Right ventricle myocardium superior (tissue), 1 donor: ENCODE measurements at places on chromosomes 1 and 21. TPM values are rescaled to one million over a fixed set of nuclear protein-coding genes. Genes with fewer than 3 reads are reported as not detected.

The C1QB gene
- total RNA-seq: 130 TPM

The MPL gene
- total RNA-seq: 0.40 TPM

The FNDC5 gene
- 139 TPM for total RNA-seq

The CYP4A22 gene
- 0.16 TPM for total RNA-seq

The ZC3H11A gene
- total RNA-seq: 49.2 TPM

The SLC27A3 gene
- total RNA-seq: 12.0 TPM

The ALPL gene
- 9.4 TPM for total RNA-seq

The PLK3 gene
- total RNA-seq: 6.2 TPM

DNA sequence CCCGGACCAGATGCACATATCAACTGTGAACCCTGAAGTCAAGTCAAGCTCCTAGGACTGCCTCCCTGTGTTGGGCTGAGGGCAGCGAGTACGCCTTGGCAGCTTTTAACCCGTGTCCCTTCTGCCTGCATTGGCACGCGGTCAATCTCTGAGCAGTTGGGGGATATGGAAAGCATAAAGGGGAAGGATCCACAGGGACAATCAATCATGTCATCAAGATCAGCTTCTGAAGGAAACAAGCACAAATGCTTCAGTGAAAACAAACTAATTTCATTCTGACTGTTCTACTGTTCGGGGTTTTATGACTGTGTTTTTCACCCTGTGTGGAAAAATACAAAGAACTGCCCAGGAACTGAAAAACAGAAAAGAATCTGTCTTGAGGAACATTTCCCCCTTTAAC lies 106.2 kb downstream of the RUNX1 start:
- no peak for DNase-seq

GRCh38 chr1:8925406-8925805 lies 20.3 kb upstream of the CA6 start:
- DNase-seq: no peak

GRCh38 chr1:156113282-156113950 lies 1.1 kb upstream of the LMNA start:
- no peak for DNase-seq

DNA sequence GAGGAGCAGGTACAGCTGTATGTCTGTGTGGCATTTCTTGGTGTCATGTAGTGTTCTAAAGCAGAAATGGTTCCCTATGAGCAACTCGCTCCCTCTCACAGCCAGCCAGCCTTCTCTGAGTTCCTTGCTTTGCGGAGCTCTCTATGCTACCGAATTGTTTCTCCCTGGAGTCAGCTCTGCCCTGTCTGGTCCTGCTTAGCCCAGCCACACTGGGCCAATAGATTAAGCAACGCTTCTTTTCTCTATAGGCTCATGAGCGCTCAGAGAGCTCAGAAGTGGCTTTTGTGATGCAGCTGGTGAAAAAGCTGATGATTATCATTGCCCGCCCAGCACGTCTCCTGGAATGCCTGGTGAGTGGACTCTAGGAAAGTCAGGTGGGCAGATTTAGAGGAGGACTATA lies 113.1 kb downstream of the PIK3R3 start:
- no peak for DNase-seq

DNA sequence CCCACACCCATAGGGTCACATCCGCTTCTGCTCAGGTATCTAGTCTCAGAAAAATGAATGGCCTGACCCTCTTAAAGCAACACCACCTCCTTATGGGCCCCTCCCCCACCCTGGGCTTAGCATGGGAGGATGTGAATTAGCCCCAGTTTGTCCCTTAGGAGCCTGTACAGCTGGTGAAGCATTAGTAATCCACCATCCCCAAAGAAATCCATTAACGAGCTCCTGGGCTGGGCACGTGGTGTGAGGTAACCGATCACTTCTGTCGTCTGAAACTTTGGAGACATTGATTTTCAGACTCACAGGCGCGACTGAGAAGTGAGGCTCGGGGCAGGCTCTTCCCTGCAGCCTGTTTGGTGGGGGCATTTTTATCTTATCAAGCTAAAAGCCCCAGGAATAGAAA lies 10.5 kb downstream of the RASSF5 start:
- DNase-seq: no peak

DNA sequence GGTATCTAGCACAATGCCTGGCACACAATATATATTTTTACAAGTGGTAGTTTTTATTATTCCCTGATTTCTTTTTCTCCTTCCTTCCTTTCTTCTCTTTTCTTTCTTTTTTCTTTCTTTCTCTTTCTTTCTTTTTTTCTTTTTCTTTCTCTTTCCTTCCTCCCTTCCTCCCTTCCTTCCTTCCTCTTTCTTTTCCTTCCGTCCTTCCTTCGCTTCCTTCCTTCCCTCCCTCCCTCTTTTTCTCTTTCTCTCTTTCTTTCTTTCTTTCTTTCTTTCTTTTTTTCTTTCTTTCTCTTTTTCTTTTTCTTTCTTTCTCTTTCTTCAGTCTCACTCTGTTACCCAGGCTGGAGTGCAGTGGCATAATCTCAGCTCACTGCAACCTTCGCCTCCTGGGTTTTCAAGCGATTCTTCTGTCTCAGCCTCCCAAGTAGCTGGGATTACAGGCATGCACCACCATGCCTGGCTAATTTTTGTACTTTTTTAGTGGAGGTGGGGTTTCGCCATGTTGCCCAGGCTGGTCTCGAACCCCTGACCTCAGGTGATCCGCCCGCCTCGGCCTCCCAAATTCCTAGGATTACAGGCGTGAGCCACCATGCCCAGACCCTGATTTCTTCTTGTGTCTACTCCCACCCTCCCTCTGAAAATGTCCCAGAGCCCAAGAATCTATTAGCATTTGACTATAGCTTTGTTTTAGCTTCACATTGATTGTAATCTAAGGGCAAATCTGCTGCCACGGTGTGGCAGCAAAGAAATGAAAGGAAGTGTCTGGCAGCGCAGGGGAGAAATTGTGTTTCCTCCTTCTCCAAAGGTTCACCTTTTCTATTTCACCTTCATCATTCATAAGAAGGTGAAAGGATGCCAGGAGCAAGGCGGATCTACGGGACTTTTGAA lies 19.9 kb upstream of the ABCB10 start:
- DNase-seq: no peak

DNA sequence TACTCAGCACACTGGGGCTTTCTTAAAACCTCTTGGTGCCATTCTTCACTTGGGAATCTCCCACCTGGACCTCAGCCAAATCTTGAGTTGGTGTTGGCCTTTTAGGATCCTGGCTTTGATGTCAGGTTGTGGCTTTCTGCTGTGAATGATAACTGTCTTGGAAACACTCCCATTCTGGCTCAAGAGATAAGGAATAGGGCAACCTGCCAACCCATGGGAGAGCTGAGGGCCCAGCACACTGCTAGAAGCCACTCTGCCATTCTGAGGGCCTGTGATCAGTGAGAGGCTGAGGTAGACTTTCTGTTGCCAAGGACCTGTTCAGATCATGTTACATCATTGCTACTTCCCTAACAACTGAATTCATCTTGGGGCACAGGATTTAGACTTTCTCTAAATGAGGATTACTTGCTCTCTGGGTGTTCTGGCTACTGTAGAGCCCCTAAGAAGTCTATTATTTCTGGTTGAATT lies 45.8 kb downstream of the TTC39A start:
- DNase-seq: no peak

- DNase-seq: no peak
Observed at GRCh38 chr1:183137782-183138181, 48.3 kb upstream of the LAMC2 start.

- no peak for DNase-seq
Observed at GRCh38 chr1:75085931-75086330, 48.3 kb upstream of the LHX8 start.

- DNase-seq: no peak
Observed at GRCh38 chr1:99717005-99717404, 49.4 kb downstream of the FRRS1 start.

- DNase-seq: no peak
Observed at GRCh38 chr1:45395582-45395981, 55.3 kb upstream of the MUTYH start.
